ENCODE measurements at places on chromosomes 2 and 18.

DNA sequence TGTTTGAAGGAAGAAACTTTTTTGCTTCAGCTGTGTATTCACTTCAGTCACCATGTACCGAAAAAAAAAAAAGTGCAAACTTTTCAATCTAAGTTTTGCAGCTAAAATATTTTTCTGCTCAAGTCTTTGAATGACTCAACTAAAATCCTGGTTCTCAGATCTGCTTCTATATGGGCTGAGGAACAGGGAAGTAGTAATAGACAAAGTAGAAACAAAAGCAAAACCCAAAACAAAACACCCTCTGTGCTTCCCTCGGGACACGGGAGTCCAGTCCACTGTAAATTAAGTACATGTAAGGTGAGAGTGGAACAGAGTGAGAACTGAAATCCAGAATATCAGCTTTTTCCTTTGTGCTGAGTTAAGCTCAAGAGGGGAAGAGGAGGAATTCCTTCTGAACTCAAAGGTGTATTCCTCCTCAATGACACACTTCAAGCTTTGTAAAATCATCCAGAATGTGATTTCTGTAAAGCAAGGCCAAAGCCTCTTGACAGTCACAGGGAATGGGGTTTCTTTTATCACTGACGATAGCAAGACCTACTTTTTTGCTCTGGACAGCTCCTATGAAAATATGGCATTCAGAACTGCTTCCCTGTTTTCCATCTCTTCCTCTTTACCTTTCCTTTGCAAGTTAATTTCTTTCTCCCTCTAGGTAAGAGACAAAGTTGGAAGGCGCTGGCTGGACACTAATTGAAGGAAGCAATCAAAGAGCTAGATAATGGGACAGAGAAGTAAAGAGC lies 433.5 kb upstream of the MMADHC start:
- DNase-seq = no peak

- no peak for DNase-seq
Measured at GRCh38 chr2:8357738-8358518, 323.9 kb upstream of the ID2 start.

DNA sequence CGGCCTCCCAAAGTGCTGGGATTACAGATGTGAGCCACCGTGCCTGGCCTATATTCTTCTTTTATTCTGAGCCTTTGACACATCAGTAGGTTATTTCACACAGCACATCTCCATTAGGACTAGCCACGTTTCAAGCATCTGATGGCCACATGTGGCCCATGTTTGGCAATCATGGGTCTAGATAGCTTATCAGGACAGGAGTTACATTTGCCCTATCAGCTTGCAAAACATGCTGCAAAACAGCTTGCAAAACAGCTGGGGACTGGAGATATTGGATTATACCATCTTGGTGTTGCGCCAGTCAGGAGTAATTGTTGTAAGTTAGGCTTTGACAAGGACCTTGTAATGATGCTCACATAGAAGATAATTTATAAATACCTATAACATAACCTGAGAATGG lies 94.9 kb downstream of the GBX2 start:
- DNase-seq = no peak

- DNase-seq = no peak
Measured at GRCh38 chr2:109248590-109248989, 119.6 kb downstream of the SH3RF3 start.

GRCh38 chr2:87995756-87996155 lies 20.6 kb downstream of the RNU2-63P start:
- DNase-seq = no peak

DNA sequence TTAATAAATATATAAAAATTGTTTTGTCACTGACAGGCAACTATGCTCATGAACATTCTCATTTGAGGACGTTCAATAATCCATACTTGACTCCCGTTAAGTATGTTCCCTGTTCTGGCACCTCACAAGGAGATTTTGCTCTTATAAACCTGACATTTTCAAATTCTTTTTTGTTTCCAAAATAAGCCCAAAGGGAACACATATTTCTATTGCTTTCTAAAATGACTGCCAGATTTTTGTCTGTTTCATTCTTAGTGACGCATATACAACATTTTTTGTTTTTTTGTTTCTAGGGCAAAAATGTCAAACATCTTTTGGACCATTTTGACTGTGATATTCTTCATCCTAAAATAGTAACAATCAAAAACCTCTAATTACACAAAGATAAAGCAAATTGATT lies 50.5 kb downstream of the CYTIP start:
- no peak for DNase-seq

DNA sequence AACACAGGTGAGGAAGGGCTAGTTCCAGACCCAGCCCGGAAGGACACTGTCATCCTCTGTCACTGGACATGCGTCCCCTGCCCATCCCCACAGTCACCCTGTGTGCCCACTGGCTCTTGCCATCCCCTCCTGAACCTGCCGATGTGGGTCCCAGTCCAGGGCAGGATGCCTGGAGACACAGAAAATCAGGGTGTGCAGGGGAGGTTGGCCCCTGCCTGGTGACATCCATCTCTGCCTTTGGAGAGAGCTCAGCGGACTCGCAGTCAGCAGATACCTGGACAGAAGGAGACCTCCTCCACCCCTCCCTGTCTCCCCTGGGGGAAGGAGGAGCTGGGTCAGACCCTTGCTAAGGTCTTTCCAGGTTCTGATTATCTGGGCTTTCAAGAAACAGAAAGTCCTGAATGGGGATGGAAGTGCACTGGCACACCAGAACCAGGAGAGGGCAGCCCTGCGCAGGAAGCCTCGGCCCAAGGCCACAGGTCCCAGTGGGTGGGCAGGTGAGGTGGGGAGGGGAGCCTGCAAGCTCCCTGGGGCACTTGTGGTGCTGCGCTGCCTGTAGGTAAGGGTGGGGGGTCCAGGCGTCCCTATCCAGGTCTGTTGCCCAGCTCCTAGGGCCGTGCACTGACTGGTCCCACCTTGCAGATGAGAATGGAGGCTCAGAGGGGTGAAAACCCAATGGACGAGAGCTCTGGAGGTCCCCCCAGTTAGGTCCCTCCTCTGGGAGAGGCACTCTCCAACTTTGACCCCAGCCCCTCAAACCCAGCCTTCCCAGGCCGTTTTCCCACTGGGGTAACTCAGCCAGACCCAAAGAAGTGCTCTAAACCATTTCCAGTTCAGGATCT lies 9.7 kb upstream of the OTOS start:
- DNase-seq = peak; percentile 20

Measured in LoVo (cell line).